ENCODE measurements at places on chromosomes 12 and 14.

DNA sequence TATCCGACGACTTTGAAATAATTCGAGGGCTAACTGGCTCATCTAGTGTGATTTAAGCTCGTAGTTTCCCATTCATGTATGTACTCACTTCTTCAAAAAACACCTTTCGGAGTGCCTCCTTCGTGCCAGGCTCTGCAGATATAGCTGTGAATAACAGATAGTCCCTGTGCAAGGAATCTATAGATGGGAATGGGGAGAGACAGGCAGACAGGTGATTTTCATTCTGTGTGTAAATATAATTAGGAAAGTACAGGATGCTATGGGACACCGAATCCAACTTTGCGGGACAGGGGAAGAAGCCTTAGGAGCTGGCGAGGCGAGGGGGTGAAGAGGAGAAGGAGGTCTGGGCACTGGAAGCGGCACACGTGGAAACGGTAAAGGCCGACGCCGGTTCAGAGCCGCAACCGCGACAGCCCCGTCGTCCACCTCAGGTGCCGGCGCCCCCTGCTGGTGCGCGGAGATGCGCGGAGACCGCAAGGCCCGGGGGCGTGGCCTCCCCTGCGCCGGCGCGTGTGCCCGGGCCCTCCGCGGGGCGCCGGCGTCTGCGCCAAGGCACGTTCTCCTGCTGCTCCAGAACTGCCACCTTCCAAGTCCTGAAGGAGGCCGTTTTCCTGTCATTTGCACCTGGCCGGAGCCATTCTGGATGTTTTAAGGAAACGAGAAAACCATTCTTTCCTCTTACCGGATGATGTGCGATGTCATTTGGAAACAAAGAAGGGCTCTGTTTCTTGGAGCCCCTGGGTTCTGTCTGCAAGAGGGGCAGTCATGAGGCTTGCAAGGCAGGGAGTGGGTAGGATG is 18.0 kb upstream of the CACNA1C start:
- DNase-seq, result peak; percentile 74

DNA sequence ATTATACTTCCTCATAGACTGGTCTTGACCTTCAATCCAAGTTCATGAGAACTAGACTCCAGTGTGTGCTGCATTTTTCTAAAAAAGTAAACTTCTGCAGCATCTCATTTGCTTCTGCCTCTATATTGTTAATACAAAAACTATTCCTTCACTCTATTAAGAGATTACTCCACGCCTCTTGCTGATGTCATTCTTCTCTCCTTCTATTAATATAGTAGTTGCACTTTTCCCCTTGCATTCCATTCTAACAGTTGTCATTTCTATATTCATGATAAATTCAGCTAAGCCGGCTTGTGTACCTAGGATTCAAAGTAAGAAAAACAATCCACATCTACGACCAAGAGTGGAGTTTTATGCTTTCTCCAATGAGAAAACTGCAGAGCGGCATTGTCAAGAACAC is 480.4 kb upstream of the NOVA1 start:
- no peak for DNase-seq

GRCh38 chr12:25005376-25005775 is 56.5 kb upstream of the BCAT1 start:
- DNase-seq, result no peak

DNA sequence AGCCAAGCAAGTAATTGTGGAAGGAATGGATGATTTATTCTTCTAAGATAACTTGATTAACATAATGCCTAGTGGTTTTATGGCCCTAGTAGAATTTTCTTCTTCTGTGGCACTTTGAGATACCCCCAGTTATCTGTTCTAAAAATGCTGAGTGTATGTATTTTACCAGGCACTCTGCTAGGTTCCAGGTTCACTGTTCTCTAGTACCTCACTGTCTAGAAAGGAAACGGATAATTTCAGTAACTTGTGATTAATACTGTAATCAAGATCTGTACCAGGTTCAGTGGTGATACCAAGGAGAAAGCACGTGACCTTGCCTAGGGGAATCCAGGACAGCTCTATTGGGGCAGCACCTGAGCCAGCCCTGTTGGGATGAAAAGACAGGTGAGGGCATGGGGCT is 8.0 kb downstream of the ANO6 start:
- DNase-seq, result no peak

- DNase-seq, result peak; percentile 8
Measured at GRCh38 chr12:21989819-21990412, 48.7 kb upstream of the ABCC9 start.

GRCh38 chr12:26303418-26303817 is 108.0 kb downstream of the SSPN start:
- DNase-seq, result no peak

DNA sequence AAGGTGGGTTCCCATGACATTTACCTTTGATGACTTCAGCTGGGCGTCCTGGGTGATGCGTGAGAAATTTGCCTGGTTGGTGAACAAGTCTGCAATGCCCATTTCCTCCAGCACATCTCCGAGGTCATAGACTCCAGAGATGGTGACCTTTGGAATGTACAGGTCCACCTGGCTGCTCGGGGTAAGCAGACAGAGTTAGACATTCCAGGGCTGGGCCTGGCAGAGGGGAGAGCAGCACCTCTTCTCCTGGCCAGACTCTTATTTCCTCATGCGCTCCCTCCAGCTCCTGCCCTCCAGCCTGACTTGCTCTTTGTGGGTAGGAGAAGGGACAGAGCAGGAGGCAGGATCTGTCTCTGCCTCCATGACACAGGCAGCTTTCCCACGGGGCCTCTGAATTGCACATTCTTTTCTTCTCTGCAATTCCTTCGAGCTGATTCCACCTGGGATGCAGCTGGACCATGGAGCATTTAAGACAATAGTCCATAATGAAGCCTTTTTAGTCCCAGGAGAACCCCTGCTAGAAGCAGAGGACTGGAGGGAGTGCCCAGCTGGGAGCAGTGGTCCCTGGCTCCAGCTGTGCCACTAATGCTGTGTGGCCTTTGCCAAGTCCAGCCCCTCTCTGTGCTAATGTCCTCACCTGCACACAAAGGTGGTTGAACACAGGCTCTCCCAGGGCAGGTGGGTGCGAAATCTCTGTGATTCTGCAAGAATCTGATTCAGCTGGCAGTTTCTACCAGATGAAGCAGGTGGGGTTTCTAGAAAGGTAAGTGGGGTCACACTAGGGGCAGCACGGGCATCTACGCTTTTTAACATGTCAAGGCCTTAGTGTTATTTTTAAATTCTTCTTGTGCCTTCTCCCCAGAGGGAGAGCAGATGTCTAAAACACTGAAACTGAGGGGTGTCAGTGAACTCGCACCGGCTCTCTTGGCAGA is 13.2 kb upstream of the SERPINA10 start:
- DNase-seq, result no peak

- no peak for DNase-seq
Measured at GRCh38 chr14:53620890-53621289, 335.7 kb downstream of the BMP4 start.

DNA sequence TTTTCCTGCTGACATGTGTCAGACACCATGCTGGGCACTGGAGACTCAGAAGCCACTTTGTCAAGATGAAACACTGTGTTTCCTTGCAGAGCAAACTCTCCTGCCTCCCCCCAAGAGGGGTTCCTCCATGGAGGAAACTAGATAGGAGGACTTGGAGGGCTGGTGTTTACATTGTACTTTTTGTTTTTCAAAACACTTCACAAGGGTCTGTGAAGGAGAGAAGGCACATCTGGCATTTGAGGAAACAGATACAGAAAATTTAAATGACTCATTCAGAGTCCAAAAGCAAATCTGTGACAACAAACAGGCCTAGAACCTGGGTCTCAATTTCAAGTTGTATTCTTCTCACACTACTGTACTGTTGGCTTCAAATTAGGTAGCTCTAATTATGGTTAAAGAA is 6.7 kb upstream of the CDKL1 start:
- DNase-seq, result no peak

GRCh38 chr14:73221945-73222344 is 15.4 kb upstream of the PAPLN start:
- DNase-seq, result no peak

- DNase-seq, result no peak
Measured at GRCh38 chr14:62002642-62003041, 240.4 kb downstream of the SNAPC1 start.
